ENCODE measurements at places on chromosomes 16 and 17.

DNA sequence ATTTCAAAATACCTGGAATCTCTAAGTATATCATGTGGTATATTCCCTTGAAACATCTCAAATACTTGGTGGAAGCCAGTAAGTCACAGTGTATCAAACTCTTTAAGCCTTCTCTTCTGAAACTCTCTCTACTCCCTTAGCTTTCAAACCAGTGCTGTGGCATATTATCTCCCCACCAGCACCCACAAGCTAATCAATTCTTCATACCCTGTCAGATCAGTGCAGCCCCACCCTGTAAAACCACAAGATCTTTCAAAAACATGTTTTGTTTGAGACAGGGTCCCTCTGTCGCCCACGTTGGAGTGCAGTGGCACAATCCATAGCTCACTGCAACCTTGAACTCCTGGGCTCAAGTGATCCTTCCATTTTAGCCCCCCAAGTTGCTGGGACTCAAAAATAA lies 91.6 kb upstream of the C17orf78 start:
- DNase-seq = no peak

GRCh38 chr16:14373896-14374295 lies 256.2 kb downstream of the PARN start:
- DNase-seq = no peak

GRCh38 chr17:45740553-45741330 lies 43.4 kb upstream of the CRHR1 start:
- DNase-seq = peak; percentile 64

- DNase-seq = no peak
Measured at GRCh38 chr17:41728056-41728455, 6.4 kb downstream of the HAP1 start.

DNA sequence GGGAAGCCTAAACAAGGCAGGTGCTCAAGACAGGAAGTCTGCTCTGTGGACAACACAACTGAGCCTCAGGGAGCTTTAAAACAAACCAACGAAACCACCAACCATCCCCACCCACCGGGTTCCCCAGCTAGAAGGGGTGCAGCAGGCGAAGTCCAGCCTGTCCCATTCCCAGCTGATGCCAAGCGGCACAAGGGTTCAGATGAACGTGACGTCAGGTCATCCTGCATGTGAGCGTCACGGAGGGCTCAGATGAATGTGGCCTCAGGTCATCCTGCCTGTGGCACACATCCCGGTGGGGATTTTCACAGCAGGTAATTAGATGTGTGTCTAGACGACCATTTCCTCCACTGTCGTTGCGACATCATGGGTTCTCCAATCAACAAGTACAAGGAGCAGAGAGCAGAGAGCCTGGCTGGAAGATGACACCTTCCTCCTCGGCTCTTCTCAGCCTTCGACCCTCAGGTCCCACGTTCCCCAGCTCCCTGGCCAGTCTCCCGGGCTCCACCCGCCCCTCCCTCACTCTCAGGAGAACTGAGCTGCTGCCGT lies 246.5 kb downstream of the FOXL1 start:
- no peak for DNase-seq

- DNase-seq = no peak
Measured at GRCh38 chr17:64373722-64374121, 16.9 kb downstream of the PECAM1 start.

DNA sequence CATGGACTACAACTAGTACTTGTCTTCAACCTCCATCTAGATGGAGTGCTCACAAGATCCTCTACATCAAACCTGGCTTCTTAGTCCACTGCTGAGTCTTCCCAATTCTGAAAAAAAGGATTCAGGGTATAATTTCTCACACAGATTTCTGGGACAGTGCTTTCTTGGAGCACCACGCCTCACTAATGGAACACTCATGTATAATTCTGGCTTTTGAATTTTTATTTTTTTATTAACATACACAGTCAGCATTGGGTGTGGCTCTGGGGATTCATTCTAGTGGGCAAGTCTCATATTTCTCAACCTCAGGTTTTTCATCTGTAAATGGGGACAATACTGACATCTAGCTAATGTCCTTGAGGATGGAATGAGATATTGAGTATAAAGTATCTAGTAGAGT lies 696.0 kb downstream of the WWOX start:
- no peak for DNase-seq

GRCh38 chr17:78558181-78558850 lies 18.9 kb downstream of the DNAH17 start:
- no peak for DNase-seq

DNA sequence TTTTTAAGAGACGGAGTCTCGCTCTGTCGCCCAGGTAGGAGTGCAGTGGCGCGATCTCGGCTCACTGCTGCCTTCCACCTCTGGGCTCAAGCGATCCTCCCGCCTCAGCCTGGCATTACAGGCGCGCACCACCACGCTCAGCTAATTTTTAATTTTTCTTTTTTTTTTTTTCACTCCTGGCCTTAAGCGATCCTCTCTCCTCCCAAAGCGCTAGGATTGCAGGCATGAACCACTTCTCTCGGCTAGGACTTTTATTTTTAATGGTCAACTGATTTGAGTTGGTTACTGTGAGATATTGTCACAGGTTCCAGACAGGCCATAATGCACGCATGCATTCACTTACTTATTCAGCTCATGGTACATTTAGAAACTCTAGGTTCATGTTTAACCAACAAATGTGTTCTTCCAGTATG lies 888 bp downstream of the PIGW start:
- no peak for DNase-seq

DNA sequence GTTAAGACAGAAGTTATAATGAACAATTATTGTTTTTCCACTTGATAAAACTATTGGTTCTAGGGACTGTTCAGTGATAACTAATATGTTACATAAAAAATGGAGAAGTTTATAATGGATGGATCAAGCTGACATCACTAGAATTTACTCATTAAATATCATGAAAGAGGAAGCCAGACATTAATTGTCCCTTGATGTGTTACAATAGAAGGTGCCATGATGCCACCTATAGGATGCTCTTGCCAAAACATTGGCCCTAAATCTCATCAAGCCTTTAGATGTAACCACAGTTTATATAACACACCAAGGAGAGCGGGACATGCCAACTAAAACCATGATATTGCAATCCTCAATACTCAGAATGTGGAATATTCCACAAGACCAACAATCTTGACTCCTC lies 147.9 kb upstream of the MON1B start:
- DNase-seq = no peak

DNA sequence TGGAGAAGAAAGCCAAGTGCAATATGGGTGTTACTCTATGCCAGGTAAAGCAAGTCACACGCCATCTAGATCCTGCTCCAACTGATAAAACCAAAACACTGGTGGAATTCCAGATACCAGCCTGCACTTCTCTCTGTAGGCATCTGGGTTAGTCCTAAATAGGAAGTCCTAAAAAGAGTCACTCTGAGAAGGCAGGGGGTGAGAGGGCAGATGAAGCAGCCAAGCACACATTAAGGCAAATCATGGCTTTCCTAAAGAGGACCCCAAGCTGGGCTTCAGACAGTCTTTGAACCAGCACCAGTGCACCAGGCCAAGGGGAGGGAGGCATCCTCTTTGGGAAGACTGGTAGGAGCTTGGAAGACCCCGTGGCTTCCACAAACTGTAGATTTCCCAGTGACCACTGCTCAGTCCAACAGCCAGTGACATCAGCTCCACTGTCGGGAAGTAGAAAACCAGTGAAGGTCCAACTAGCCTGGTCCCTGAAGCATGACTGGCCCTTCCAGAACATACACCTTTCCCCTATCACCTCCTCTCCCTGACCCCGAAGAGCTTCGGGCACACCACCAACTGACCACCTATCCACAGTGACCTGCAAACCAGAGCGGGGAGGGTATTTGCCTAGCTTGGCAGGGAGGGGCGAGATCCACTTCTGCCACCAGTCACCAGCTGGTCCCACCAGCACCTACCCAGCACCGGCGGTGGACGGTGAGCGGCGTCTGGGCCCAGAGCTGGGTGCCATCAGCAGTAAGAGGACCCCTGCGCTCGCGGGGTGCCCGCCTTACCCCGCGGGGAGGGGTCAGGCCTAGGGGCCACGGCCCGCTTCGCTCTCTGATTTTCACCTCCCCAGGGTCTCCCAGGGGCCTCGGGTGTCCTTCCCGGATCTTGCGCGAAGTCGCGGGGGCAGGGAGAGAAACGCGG lies 1.0 kb downstream of the LITAF start:
- DNase-seq = no peak

GRCh38 chr16:69395859-69396186 lies 10.0 kb upstream of the TERF2 start:
- DNase-seq = no peak

GRCh38 chr16:31327646-31328225 lies 27.2 kb upstream of the ITGAX start:
- no peak for DNase-seq

- no peak for DNase-seq
Measured at GRCh38 chr17:48571024-48571818, 6.9 kb downstream of the HOXB4 start.

GRCh38 chr17:51407576-51407975 lies 147.2 kb downstream of the UTP18 start:
- DNase-seq = no peak

- DNase-seq = no peak
Measured at GRCh38 chr16:31710134-31710533, 163.5 kb upstream of the ZNF267 start.

- no peak for DNase-seq
Measured at GRCh38 chr16:5845046-5845445, 747.5 kb upstream of the EEF2KMT start.

DNA sequence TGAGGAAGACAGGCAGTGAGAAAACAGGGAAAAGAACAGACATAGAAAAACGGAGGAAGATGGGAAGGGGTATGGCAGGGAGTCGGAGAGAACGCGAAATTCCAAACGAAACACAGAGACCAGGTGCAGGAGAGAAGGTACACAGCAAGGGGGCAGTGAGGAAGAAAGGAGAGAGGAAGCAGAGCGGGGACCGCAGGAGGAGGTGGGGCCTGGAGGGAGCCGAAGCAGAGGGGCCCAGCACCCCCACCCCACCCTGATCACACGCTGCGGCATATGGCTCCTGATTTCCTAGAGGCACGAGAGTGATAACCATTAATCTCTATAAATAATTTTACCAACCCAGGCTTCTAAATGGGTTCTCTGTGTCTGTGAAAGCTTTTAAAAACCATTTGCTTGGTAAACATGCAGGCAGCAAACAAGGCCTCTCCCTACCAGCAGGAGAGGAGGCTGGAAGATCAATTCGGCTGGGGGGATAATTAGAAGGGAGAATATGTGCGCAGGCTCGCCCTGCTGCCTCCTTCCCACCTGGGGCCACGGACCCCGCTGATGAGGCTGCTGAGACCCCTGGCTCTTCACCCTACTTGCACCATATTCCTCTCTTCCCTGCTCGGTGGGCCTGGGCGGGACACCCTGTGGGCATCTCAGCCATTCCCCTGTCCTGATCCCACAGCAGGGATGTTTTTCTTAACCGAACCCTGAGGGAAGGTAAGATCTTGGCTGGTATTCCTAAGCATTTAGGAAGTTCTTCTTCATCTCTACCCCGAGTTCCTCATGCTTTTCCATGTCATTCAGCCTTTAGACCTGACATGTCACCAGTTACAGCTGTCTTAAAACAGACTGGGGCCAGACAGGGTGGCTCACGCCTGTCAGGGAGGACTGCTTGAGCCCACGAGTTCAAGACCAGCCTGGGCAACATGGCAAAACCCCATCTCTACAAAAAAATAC lies 86.7 kb downstream of the TMEM132E start:
- no peak for DNase-seq

- DNase-seq = no peak
Measured at GRCh38 chr16:80996688-80997138, 10.0 kb downstream of the CMC2 start.

DNA sequence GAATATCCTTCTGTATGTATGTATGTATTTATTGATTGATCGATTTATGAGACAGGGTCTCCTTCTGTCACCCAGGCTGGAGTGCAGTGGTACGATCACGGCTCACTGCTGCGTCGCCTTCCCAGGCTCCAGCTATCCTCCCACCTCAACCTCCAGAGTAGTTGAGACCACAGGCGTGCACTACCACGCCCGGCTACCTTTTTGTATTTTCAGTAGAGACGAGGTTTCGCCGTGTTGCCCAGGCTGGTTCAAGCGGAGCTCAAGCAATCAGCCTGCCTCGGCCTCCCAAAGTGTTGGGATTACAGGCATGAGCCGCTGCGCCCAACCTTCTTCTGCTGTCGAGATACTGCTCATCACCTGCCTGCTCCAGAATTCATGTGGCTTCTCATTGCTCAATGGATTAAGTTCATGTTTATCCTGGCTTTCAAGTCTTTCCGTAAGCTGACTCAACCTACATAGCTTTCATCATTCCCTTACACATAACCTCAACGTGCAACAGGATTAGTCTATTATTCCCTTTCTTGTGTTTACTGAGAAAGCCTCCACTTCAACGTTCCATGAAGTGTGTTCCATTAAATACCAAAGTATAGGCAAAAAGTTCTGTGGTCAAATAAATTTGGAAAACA lies 13.6 kb downstream of the TAC4 start:
- DNase-seq = no peak

DNA sequence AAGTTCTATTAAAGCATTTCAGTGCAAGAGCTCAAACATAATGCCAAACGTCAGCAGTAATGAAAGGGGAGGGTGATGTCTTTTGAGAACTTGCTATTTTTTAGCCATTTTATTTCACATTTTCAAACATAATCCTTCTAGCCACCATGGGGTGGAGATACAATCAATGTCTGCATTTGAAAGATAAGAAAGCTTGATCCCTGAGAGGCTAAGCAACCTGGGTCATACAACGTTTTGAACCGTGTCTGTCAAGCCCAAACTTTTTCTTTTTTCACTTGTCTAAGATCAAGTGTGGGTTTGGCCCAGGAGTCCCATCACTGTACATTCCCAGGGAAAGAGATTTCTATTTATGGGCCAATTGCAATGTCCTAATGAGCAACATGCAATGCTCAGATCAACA lies 331.1 kb downstream of the SLC39A11 start:
- no peak for DNase-seq

Measured in NCI-H345 (cell line).